Ovary (tissue), 10 donors: ENCODE measurements at places on chromosomes 7 and 10. TPM values are rescaled to one million over a fixed set of nuclear protein-coding genes. Genes with fewer than 3 reads are reported as not detected.

ANKRD1 gene
- 0.32 TPM for polyA plus RNA-seq

LRRC4 gene
- 5.3 TPM for polyA plus RNA-seq

TPST1 gene
- polyA plus RNA-seq, result 42.6 TPM

LZTS2 gene
- 9.4 TPM for polyA plus RNA-seq

EIF5AL1 gene
- polyA plus RNA-seq, result 0.43 TPM

CYP26C1 gene
- not detected for polyA plus RNA-seq

DOCK1 gene
- polyA plus RNA-seq, result 32.1 TPM

OPN1SW gene
- not detected for polyA plus RNA-seq

FXYD4 gene
- not detected for polyA plus RNA-seq

SUN3 gene
- not detected for polyA plus RNA-seq

UBTD1 gene
- polyA plus RNA-seq, result 11.5 TPM

RAB19 gene
- polyA plus RNA-seq, result not detected

MLXIPL gene
- polyA plus RNA-seq, result 0.27 TPM

SPDYE6 gene
- not detected for polyA plus RNA-seq

SGCE gene
- polyA plus RNA-seq, result 147 TPM

ZNF212 gene
- 7.0 TPM for polyA plus RNA-seq

HOXA13 gene
- not detected for polyA plus RNA-seq

ACTR3C gene
- polyA plus RNA-seq, result 1.6 TPM

NPC1L1 gene
- 0.18 TPM for polyA plus RNA-seq

ERVW-1 gene
- 0.06 TPM for polyA plus RNA-seq

SPOCK2 gene
- 27.1 TPM for polyA plus RNA-seq

PRPS1L1 gene
- polyA plus RNA-seq, result not detected

HOXA2 gene
- polyA plus RNA-seq, result 1.8 TPM

PKD2L1 gene
- polyA plus RNA-seq, result 0.02 TPM

TMEM236 gene
- polyA plus RNA-seq, result 0.57 TPM

FAM25G gene
- not detected for polyA plus RNA-seq

NME8 gene
- not detected for polyA plus RNA-seq

HOXA7 gene
- 0.53 TPM for polyA plus RNA-seq

CALCR gene
- polyA plus RNA-seq, result 0.25 TPM

AKR1B1 gene
- polyA plus RNA-seq, result 66.5 TPM

FFAR4 gene
- polyA plus RNA-seq, result not detected

VSIR gene
- 51.2 TPM for polyA plus RNA-seq

ZFYVE27 gene
- 23.5 TPM for polyA plus RNA-seq

CTNNA3 gene
- polyA plus RNA-seq, result 4.0 TPM

TAS2R3 gene
- 0.17 TPM for polyA plus RNA-seq

AKR1C1 gene
- polyA plus RNA-seq, result 11.7 TPM

PROSER2 gene
- 1.3 TPM for polyA plus RNA-seq

GIMAP5 gene
- polyA plus RNA-seq, result 19.3 TPM

LRRC18 gene
- 0.16 TPM for polyA plus RNA-seq

CCZ1 gene
- polyA plus RNA-seq, result 46.1 TPM
